Hematopoietic multipotent progenitor cell treated with erythropoietin and hydrocortisone succinate and interleukin-3 and kit ligand, for 6 days (in vitro differentiated cells): ENCODE measurements at places on chromosomes 5 and 9.

DNA sequence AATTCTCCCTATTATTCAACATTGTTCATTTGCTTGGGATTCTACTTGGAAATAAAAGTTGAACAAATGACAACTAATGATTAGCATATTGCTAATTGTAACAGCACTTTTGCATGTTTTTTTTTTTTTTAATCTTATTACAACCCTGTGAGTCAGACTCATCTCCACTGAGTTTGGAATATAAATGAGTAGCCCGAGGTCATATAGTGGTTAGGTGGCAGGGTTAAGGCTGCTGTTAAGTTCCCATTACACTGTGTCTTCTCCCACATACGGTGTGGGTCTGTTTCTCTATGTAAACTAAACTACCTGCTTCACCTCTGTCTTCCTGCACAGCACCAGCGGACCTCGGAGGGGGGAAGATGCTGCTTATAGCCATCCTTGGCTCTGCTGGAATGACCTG, 92.4 kb downstream of the EQTN start:
- DNase-seq = no peak

DNA sequence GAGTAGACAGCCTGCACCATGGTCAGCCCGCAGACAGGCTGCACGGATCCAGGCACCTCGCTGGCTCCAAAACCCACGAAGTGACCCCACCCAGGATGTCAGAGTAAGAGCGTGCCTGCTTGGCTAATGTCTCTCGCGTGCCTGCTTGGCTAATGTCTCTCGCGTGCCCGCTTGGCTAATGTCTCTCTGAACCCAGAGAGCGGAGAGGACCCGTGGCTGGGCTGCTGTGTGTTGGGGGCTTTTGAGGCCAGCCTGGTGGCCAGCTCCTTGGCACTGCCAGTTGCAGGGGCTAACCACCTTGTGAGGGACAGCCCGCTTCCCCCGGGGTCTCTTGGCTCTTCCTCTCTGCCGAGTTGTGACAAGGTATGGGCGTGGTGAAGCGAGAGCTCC, 8.9 kb upstream of the RXRA start:
- peak; percentile 39 for DNase-seq

- DNase-seq = no peak
These were observed 40.2 kb upstream of the TAS2R1 start for GRCh38 chr5:9670371-9670770.

DNA sequence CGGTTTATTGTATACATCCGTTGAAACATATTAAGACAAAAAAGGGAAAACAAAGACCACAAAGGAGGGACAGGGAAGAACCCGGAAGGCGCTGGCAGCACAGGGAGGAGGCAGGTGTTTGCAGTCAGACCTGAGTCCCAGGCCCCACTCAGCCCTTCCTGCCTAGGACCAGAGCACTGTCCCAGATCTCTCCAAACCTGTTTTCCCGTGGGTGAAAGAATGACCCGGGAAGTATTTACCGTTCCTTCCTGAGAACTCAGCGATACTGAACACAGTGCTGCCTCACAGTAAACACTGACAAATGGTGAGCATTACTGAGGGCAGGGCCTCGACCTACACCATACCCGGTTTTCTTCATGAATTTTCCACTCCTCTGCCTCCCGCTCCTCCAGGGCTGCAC, 1.2 kb downstream of the ABO start:
- no peak for DNase-seq

DNA sequence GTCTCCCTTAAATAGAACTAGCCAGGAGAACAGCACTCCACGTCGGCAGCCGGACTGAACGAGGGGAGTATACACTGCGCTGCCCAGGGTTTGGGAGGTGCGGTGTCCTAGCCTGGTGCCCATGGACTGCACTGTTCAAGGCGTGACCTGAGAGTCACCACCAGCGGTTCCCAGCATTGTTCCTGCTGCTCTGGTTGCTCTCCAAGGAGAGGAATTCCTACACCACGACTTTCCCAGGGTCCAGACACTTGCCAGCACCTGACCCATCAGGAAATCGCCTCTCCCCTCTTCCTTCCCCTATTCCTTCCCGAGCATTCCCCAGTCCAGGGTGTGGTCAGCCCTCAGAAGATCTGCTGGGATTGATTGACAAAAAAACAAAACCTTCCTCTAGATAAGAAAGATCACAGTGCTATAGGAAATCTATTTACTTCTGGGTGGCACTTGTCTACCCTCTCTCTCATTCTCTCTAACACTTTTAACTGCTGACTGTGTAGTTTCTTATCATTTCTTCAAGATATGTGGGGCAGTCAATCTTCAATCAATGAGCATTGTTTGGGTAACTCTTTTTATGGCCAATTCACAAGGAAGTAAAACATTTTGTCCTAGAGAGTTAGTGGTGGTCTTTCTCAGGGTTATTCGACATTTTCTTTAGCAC, 297.8 kb upstream of the ACTBL2 start:
- no peak for DNase-seq

DNA sequence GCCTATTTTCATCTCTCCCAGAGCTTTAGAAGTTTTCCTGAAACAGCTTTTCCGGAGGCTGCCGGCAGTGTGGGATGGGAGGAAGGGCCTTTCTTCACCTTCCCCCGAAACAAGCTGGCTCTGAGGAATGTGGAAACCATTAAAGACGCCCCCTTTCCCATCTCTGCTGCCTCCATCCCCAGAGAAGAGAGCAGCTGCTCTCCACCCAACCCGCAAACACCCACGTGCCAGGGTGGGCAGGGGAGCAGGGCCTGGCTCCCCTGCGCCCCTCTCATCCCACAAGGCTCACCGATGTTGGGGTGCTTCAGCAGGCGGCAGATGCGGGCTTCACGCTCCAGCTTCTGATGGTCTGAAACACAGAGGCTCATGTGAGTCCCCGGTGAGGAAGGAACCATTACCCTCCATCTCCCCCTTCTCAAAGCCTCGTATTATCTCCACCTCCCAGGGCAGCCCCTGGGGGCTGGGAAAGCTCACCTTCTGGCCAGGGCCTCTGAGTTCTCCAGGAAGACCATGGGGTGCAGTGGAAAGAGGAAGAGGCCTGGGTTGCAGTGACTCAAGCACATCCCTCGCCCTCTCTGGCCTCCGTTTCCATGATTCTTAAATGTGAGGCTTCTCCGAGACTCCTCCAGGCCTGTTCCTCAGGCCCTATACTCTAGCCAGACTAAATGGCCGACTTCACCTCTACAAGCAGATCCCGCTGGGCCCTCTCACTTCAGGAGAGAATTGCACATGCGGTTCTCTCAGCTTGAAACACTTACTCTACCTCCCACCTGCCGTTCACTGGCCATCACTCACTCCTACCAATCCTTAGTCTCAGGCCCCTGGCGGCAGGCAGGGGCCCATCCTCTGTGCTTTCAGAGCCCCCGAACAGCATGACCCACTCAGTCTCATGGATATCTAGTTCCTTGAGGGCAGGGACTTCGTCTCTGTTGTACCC, 24.6 kb downstream of the CAMK2A start:
- DNase-seq = no peak

DNA sequence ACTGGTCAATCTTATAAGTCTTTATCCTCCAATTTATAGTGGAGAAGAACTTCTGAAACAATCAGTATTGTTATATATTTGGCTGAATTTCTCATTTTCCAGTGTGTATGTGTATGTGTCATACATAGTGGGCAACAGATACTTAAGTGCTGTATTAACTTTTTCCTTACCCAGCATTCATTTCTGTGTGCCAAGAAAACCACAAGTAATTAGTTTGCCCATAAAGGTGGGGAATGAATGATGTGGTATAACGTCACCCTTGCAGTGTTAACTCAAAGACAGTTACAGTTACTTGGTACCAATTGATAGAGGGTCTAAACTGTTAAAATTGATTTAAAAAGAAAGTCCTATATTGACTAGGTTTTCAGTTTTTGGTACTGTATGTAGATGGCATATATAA, 2.0 kb downstream of the OGN start:
- DNase-seq = no peak

DNA sequence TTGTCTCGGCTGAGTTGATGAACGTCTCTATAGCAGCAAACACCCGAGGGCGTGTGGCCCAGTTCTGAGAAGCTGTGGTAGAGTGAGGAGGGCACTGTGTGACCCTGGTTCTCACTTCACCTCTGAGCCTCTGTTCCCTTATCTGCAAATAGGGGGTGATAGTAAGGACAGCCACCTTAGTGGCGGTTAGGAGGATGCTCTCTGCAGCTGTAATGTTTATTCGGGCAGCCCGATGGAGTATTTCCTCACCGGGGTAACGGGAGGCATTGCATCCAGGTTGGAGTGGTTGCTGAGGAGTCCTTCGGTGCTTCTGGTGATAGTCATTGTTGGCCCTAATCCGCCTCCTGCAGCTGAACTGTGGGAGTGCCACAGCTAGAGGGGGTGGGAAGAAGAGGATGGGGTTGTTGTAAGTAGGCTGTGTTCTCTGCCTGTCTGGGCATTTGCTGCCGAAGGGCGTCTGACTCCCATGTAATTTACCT, 13.9 kb downstream of the PRRC2B start:
- peak; percentile 41 for DNase-seq

DNA sequence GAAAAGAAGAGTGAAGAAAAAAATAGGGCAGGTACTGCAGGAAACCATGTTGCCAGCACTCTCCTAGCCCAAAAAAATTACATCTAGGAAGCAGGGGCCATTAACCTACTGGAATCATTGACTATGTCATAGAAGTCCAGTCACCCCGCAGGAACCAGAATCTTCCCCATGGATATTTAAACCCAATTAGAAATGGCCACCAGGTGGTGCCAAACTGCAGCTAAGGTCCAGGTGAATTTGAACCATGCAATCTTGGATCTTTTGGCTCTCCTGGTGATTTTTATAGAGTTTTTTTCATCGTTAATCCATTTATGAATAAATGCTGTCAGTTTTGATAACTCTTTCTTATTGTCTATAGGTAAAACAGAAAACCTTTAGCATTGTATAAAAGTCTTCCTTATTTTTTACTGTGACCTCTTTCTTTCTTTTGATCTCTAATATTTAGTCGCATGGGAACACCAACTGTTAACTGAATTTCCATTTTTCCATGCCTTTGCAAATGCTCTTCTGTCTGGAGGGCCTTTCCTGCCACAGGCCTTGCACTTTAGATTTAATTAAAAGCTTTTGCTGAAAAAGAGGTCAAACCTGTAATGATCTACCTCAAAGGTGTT, 147.5 kb upstream of the FGF10 start:
- DNase-seq = peak; percentile 48

GRCh38 chr9:98906273-98907040, 37.2 kb upstream of the COL15A1 start:
- DNase-seq = no peak

- no peak for DNase-seq
These were observed 136.2 kb upstream of the HAPLN1 start for GRCh38 chr5:83856881-83857280.

DNA sequence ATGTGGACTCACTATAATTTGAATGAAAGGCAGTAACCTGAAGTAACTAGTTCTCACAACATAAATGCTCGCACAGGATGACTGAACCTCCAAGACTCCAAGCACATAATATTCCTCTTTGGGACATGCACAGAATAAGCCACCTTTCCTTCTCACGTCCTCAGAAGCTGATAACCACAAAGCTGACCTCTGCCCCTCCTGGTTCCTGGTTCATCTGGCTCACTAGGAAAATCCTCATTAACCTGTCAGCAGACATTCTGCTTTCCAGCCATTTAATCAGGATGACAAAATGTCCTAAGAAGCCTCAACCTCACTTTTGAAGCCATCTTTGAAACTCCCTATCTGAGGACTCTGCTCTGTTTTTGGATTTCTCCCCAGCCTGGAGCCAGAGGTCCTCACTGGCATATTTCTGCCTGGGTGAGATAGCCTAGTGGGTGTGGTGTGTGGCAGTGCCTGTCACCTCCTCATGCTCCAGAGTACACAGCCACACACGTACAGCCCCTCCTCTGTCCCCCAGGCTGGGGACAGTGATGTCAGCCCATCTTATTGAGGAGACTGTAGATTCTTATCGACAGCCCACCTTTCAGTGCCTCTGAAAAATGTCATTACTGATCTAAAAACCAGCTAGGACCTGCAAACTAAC, 10.3 kb downstream of the ANKH start:
- DNase-seq = peak; percentile 86
